ENCODE measurements at places on chromosomes 4 and X.

GRCh38 chrX:108036298-108036973, 8.4 kb upstream of the VSIG1 start:
- DNase-seq, result no peak

GRCh38 chrX:63250253-63250868, 100.8 kb downstream of the SPIN4 start:
- no peak for DNase-seq

- no peak for DNase-seq
Observed at GRCh38 chrX:84322083-84322827, 134.3 kb upstream of the RPS6KA6 start.

GRCh38 chr4:145937971-145938611, 532 bp downstream of the ZNF827 start:
- DNase-seq, result peak; percentile 38

GRCh38 chrX:47047989-47048388, 30.3 kb upstream of the RGN start:
- DNase-seq, result no peak

- DNase-seq, result no peak
Observed at GRCh38 chr4:143397887-143398286, 61.2 kb downstream of the GAB1 start.

DNA sequence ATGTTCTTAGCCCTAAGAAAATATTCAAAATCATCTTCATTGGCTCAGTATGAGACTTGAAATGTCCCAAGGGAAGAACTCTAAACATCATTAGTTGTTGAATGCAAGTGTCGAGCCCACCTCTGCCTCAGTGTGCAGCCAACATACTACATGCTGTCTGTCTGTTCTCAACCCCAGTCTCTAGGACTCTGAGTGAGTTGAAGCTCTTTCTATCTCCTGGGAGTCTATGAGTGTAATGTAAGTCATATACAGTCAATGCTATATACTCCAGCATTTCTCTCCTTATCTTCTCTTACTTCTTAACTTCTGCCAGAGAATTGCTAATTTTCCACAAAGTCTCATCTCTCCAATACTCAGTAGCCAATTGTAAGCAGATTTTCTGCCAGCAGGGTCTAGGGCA, 61.3 kb downstream of the SPATA18 start:
- DNase-seq, result no peak

- peak; percentile 5 for DNase-seq
Observed at GRCh38 chr4:110104661-110105060, 93.8 kb downstream of the ELOVL6 start.

DNA sequence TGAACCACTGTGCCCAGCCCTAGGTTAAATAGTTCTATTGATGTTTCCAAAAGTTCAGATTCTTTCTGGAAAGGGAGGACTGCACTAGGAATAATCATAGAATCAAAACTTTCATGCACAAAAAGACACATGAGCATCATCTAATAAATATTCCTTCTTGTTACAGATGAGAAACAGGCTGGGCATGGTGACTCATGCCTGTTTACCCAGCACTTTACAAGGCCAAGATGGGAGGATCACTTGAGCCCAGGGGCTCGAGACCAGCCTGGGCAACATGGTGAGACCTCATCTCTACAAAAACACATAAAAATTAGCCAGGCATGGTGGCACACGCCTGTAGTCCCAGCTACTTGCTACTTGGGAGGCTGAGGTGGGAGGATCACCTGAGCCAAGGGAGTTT, 27.7 kb downstream of the LARP7 start:
- DNase-seq, result no peak

DNA sequence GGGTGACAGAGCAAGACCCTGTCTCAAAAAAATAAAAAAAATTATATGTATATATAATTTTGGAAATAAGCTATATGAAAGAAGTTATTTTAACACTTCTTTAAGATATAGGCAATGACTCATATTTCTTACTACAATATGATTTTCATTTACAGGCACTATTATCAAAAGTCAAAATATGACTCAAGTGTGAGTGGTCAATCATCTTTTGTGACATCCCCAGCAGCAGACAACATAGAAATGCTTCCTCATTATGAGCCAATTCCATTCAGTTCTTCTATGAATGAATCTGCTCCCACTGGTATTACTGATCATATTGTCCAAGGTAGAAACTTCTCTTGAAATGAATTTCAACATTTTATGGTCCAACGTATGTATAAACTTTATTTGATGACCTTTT, 20.8 kb downstream of the OCIAD1 start:
- DNase-seq, result no peak
